ENCODE measurements at places on chromosomes 2 and 18.

DNA sequence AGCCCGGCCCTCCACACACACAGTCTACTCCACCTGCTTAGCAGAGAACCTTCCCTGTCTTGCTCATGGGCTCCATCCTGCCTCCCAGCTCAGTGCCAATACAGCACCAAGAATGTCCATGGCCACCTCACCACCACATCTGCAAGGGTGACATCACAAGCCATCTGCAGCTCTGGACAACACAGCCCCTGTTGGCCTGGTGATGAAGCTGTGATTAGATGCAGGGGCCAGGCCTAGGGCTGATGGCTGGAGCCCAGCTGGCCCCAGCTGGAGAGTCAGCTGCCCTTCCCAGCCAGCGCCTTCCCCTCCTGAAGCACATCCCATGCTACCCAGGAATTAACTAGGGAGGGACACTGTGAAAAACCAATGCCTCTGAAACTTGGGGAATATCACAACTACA, 91.1 kb downstream of the TTC32 start:
- no peak for DNase-seq

GRCh38 chr2:69525261-69525660, 88.0 kb upstream of the NFU1 start:
- no peak for DNase-seq

GRCh38 chr2:45745231-45745630, 93.8 kb downstream of the PRKCE start:
- no peak for DNase-seq

DNA sequence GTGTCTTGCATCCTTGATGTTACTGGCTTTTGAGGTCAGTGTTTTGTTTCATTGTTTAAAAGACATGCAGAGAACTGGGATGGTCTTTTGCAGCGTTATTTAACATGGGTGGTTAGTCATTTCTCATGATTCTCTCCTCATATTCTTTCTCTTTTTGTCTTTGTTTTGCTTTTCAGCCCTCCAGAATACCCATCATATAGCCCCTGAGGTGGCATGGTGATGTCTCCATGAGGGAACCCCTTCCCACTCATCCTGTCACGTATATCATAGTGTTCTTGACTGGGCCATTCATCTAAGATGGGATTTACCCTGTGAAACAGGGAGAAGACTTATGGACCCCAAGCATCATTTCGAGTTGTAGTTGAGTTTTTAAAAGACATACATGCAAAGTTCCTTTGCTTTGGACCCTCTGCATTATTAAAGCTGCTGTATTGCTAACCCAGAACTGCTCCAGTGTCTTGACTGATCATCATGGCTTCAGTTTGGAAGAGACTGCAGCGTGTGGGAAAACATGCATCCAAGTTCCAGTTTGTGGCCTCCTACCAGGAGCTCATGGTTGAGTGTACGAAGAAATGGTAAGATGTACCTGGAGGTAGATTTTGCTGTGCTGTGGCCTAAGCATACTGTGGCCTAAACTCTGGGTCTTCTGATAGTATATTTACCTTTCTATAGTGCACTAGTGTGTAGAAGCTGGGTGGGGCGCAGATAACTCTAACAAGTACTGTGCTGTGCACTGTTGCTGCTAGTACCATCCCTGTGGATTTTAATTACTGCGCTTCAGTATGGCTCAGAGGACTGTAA, 1.4 kb downstream of the EHBP1 start:
- DNase-seq: no peak

DNA sequence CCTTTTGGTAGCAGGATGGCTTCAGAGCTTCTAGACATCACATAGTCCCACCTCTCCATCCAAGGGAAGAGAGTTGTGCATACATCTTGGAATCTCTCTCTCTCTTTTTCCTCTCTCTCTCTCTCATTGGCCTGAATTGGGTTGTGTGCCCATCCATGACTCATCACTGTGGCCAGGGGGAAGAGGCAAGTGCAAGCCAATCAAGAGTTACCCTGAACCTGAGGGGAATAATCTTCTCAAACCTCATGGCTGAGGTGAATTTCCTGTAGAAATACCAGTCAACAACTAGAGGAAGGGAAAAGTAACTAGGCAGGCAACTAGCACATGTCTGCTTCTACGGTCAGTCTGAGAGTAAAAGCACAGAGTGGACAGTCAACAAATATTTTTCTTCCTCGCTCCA, 7.3 kb upstream of the CHN1 start:
- DNase-seq: no peak

DNA sequence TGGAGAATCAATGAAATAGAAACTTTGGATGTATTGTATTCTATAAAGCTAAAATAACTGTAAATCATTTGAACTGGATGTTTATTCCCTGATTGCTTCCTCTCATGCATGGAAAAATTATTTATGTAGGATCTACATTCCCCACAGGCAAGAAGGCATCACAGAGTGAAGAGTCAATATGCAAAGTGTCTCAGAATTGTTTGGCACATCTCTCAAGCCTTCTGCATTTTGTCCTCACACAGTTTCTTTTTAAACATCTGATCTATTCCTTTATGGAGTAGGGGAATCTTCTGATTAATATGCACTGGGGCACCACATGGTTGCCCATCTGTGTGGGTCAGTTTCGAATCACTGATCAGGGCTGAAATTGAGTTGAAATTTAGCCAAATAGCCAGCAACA, 465.4 kb downstream of the ZNF804A start:
- DNase-seq: no peak

DNA sequence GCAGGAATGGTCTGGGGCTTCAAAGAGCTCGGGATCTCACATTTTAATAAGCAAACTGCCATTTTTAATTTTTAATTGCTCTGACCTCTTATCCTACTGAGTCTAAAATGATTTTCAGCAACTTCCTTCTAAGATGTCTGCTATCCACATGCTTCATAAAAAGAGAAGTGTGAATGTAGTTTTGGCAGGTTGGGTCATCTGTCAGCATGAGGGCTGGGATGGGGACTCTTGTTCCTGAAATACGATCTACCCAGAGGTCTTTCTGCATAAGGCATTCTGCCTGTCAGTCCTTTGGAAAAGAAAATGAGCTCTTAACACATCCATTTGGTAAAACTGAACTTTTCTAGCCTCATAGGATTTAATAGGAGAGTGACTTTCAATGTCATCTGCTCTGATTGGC, 252.8 kb upstream of the APCDD1 start:
- no peak for DNase-seq

Measured in GF-D8 (cell line).